ENCODE measurements at places on chromosomes 5 and 9. TPM values are rescaled to one million over a fixed set of nuclear protein-coding genes. Genes with fewer than 3 reads are reported as not detected.

GRCh38 chr5:143016777-143017516 is 246.8 kb downstream of the ARHGAP26 start:
- DNase-seq = peak; percentile 33

- DNase-seq = no peak
Measured at GRCh38 chr9:101225271-101225670, 159.5 kb downstream of the BAAT start.

- no peak for DNase-seq
Measured at GRCh38 chr9:83936523-83936922, 15.3 kb upstream of the KIF27 start.

The NIM1K gene
- under 0.01 TPM for total RNA-seq

The GFPT2 gene
- total RNA-seq = not detected

Data from mammary epithelial cell (primary cell).